ENCODE measurements at places on chromosomes 13 and 19.

DNA sequence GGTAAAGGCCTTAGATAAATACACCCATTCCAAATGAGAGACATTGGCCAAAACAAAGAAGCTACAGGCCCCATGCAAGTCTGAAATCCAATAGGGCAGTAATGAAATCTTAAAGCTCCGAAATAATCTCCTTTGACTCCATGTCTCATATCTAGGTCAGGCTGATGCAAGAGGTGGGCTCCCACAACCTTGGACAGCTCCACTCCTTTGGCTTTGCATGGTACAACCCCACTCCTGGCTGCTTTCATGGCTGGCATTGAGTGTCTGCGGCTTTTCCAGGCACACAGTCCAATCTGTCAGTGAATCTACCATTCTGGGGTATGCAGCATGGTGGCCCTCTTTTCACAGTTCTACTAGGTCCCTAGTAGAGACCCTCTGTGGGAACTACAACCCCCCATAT lies 762.5 kb downstream of the LIG4 start:
- DNase-seq: no peak

DNA sequence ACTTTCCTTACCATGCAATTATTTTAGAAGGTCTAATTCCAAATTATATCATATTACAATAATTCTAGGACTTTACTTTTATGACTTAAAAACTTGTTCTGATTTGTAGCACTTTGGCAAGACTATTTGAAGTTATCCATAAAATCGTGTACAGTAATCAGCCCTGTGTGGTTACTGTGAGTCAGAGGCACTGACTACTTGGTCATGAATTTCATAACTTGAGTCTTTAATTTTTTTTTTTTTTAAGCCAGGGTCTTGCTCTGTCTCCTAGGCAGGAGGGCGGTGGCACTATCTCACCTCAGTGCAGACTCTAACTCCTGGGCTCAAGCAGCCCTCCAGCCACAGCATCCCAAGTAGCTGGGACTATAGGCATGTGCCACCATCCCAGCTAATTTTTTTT lies 1319.2 kb upstream of the SLC10A2 start:
- no peak for DNase-seq

DNA sequence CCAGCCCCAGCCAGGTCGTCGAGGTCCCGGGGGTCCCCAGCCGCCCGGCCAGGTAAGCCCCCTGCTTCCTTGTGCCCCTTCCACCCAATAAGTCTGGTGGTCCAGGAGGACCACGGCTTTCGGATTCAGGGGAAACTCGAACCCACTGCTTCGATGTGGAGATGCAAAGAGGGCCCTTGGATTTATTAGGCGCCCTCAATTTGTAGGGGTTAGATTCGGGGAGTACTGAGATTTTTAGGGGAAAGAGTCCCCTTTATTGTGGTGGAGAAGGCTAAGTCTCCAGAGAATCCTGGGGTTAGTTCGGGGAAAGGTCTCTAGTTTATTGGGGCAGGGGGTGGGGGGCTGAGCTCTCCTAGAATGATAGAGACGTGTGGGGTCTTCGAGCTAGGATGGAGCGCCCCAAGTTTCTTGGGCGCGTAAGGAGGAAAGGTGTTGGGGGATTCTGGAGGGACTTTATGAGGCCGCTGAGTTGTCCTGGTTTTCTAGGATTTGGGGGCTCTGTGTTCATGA lies 3.8 kb upstream of the LTBP4 start:
- peak; percentile 80 for DNase-seq

DNA sequence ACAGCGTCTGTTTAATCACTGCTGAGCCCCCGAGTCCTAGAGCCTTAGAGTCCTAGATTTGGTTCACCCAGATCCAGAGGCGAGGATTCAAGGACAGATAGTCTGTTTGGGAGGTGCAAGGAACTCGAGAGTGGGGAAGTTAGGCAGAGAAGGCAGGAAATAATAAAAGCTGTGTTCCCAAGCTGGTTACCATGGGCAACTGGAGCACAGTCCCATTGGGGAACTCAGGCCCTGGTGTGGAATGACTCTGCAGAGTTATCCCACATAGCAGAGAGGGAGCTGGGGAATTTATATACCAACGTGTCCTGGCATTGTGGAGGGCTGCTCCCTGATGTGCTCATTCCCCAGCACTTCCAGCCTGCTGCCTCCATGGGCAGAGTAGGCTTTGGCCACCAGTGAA lies 9.7 kb downstream of the IGSF23 start:
- no peak for DNase-seq

GRCh38 chr13:38328699-38329098 lies 21.0 kb upstream of the UFM1 start:
- DNase-seq: no peak

- DNase-seq: peak; percentile 60
Measured at GRCh38 chr13:110525328-110526319, 35.9 kb downstream of the RAB20 start.

- no peak for DNase-seq
Measured at GRCh38 chr19:12792853-12793289, 1.6 kb downstream of the JUNB start.

GRCh38 chr19:4575267-4576015 lies 16.0 kb upstream of the SEMA6B start:
- peak; percentile 90 for DNase-seq

GRCh38 chr19:2549701-2550191 lies 73.8 kb downstream of the GADD45B start:
- DNase-seq: peak; percentile 95

DNA sequence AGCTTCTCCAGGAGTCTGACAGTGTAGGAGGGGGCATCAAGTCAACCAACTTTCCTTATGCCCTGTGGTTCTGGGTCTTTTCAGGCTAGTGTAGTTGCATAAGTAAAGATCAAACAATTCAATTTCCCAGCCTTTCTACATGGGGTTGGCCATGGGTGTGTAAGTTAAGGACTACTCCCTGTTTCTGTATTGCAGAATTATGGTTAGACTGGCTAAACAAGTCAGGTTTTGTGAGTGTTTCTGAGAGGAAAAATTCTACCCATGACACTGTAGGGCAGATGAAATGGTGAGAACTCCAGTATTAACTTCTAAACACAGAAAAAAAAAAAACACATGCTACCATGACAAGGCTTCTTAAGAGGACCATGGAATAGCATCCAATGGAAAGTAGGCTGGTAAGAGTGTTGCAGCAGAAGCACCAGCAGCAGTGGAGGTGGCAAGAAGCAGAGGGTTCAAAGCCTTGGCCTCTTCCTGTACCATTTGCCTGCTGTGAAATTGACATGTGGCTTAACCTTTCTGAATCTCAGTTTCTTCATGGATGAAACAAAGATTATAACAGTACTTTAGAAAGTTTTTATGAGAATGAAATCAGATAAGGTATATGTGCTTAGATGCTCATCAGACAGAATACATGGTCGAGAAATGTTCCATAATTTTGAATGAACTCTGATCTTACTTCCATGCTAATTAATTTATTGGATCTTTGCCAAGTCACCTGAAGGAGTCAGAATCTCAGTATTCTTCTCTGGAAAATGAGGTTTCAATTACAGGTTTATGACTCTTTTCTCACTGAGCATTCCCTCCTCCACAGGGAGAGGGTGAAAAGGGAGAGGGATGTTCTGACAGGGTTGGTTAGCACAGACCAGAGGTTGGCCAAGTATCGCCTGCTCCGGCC lies 11.4 kb upstream of the SCEL start:
- DNase-seq: no peak

- DNase-seq: no peak
Measured at GRCh38 chr19:11373166-11373884, 1.1 kb upstream of the SWSAP1 start.

All from posterior vena cava (tissue), 2 donors.